ENCODE measurements at places on chromosomes 3 and 15.

DNA sequence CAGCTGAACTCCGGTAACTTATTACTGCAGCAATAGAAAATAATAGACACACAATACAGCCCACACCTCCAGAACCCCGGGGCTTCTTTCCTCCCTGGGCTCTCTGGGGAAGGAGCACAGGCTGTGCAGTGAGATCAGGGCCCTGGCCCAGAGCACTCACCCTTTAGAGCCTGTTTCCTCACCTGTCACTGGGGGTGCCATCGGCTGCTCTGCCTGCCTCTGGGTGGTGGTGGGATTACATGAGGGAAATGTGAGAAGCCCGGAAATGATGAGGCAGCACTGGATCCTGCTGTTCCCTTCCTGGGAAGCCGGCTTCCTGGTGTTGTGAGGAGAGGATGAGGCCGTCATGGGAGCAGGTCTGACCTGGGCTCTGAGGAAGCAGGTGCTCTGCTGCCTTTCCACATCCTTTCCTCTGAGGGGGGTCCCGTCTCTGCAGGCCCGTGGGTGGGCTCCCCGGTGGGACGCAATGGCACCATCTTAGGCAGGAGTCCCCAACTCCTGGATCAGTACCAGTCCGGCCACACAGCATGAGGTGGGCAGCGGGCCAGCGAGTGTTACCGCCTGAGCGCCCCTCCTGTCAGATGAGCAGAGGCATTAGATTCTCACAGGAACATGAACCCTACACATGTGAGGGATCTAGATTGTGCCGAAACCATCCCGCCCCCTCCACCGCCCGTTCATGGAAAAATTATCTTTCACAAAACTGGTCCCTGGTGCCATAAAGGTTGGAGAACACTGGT, 220.9 kb upstream of the CTDSPL start:
- DNase-seq = no peak

- peak; percentile 65 for DNase-seq
These were observed 89.0 kb downstream of the IQSEC1 start for GRCh38 chr3:12984023-12984823.

DNA sequence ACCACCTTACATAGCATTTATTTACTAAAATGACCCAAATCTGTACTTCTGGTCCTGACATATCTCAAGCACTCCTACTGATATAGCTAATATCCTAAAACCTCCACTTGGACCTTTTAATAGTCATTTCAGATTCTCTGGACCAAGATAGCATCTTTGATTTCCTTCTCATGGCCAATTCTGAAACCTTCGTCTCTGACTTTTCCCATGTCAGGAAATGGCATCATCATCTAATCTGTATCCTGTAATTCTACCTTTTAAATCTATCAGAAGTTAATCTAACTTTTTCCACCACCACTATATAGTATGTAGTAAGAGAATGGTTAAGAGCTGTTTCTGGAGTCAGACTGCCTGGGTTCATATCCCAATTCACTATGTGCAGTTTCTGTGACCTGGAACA, 16.2 kb downstream of the STX19 start:
- no peak for DNase-seq

DNA sequence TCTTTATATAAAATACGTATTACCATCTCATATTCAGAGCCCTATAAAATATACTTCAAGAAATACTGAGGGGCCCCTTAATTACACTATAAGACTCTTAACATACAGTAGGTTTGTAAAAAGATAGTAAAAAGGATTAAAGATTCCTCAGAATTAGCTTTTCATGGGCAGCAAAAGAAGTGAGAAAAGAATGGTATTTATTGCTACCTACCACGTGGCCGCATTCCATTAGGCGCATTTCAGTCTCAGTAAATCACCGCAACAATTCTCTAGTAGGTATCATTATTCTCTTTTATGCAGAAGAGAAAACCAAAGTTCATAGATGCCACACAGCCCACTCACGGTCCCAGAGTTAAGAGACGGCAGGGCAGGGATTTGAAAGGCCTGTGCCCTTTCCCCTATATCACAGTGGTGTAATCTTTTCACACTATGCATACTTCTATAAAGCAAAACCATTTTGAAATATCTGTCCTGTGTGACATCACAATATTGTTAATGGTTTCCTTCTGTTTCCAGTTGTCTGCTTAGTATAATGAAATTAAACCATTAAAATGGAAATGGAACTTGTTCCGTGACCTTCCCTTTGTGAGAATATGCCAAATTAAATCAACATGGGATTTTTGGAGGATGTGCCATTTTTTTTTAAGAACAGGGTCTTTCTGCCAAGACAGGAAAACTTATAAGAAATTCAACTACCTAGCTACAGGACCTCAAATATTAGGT, 1072.2 kb downstream of the FHIT start:
- no peak for DNase-seq

- no peak for DNase-seq
These were observed 186.7 kb downstream of the NFKBIZ start for GRCh38 chr3:102036017-102036416.

- no peak for DNase-seq
These were observed 132.2 kb upstream of the SLC24A5 start for GRCh38 chr15:47988564-47988963.

GRCh38 chr15:96790004-96790403, 459.5 kb downstream of the NR2F2 start:
- peak; percentile 62 for DNase-seq

DNA sequence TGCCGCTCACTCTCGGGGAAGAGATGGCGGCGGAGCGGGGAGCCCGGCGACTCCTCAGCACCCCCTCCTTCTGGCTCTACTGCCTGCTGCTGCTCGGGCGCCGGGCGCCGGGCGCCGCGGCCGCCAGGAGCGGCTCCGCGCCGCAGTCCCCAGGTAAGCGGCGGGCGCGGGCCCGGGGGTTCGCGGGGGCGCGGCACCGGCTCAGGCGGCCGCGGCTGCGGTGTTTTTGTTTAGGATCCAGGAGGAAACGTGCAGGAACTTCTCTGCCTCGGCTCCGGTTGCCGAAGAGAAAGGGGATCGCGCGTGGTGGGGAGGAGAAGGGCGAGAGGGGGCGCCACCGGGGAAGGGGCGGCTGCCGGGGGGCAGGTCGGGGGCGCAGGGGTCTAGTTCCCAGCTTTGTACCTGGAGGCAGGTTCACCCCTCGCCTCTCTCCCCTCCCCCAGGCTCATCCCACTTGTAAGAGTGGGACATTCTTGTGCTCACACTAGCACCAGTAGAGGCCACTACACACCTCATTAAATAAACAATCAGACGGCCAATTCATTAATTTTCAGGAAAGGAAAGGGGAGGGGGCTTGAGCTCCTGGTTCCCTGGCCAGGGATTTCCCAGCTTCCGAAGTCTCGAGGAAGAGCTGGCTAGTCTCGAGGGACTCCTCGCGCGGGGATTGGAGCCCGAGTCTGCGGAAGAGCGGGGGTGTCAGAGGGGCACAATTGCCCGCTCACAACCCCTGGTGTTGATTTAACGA, 562 bp downstream of the NEO1 start:
- DNase-seq = peak; percentile 72

GRCh38 chr3:189629803-189630455, 1.3 kb upstream of the TP63 start:
- no peak for DNase-seq

- no peak for DNase-seq
These were observed 65.2 kb downstream of the TBL1XR1 start for GRCh38 chr3:177131927-177132636.

DNA sequence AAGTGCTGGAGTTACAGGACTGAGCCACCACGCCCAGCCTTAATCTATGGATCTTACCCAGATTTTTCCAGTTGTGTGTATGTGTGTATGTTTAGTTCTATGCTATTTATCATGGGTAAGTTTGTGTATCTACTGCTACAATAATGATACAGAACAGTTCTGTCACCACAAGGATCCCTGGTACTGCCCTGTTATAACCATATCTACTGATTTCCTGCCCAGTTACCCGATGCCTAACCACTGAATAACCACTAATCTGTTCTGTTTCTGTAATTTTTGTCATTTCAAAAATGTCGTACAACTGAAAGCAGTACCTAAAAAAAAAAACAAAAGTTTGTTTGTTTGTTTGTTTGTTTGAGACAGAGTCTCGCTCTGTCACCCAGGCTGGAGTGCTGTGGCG, 123.7 kb upstream of the RAP2B start:
- DNase-seq = no peak

DNA sequence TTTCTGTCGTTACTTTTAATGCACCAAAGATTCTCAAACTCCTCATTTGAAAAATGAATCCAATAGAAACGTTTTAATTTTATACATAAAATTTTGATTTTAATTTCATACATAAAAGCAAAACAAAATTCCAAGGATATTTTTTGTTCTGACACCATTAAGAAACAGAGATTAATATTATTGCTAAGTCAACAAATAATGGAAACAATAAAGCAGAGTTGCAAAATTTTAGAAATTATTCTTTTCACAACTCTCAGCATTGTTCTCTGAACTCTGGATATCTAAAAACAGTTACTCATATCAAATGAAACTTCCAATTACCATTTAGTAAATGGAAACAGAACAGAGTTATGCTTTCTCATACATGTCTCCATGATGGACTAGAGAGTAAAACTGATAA, 260.2 kb downstream of the EPHA6 start:
- DNase-seq = no peak

DNA sequence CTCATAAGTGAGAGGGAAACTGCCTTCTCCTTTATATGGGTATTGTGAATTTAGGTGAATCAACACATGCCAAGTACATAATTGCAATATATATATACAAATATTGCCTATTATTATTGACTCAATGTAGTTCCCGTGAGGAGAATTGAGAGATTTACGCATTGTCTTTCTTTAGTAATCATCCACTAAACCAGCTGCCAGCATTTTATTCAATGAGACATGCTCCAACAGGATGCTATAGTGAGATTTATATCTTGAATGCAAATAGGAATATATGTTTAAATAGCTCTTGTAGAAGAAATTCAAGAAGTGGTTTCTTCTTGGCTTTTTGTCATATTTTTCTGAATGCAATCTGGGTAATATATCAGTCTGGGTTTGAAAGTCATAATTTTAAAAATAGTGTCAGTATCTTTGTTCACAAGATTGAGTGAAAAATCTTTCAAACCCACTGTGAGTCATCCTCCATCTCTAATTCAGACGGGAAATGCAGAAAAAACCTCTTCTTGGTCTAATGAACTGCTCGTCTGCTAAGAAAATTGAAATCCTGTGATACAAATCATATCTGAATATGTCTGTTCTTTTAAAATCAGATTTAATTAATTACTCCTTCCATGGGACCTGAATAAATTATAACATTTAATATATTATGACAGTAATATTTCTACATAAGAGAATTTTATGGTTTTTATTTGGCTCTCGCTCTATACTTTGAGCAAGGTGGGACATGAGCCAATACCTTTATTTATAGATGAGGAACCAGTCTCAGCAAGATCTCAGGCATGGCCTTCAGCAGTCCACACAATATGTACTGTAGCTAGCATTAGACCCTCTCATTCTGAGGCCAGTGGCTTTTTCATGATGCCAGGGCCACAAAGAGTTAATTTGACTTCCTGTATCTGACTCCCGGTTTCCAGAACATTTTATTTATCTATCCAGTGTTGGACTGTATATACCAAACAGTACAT, 516.0 kb downstream of the GABRG3 start:
- no peak for DNase-seq

DNA sequence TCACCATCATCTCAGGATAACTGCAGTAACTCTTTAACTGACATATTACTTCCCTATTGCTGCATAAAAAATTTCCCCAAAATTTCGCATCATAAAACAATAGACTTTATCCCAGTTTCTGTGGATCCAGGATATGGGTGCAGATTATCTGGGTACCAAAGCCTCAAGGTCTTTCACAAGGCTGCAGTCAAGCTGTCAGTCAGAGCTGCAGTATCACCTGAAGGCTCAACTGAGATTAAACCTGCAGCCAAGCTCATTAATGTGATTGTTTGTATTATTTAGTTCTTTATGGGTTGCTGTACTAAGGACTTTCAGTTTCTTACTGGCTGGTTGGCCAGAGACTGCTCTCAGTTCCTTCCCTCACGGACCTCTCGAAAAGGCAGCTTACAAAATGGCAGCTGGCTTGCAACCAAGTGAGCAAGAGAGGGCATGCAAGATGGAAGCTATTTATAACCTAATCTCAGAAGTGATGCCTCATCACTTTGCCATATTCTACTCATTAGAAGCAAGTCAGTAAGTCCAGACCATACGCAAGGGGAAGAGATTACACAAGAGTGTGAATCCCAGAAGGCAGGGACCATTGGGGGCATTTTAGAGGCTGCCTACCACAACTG, 54.9 kb downstream of the DCUN1D1 start:
- DNase-seq = no peak

DNA sequence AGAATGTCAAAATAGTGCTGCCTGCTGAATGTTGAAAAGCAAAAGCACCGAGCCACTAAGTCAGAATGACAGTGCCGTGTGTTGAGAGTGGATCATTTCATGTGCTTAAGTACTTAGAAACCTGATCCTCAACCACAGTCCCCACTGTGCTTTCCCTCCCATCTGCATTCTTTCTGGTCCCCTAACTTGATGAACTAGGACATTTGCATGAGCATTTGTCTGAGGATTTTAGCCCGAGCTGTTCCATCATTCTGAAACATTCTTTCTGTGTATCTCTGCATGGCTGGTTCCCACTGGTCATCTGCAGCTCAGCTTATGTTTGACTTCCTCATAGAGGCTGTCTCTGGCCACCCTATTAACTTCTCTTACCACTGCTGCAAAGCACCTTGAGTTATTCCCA, 42.0 kb downstream of the SST start:
- DNase-seq = peak; percentile 9

- no peak for DNase-seq
These were observed 49.7 kb upstream of the TPRG1 start for GRCh38 chr3:189122110-189122509.

GRCh38 chr15:66786708-66787488, 84.9 kb downstream of the SMAD6 start:
- no peak for DNase-seq

DNA sequence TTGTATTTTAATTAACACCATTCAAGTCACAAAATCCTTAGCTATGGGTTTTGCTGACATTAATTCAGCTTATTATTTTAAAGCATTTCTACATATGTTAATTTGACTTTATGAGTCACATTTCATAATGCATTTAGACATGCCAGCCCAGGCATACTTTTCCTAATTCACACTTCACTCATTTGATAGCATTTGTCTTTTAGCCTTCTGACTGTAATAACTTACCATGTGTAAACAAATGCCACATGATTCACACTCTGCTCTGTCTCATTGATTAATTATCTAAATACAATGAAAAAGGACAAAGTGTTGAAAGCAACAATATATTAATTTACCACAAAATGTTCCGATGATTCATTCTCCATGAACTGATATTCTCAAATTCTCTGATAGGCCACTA, 927.8 kb upstream of the EPHA6 start:
- DNase-seq = no peak

DNA sequence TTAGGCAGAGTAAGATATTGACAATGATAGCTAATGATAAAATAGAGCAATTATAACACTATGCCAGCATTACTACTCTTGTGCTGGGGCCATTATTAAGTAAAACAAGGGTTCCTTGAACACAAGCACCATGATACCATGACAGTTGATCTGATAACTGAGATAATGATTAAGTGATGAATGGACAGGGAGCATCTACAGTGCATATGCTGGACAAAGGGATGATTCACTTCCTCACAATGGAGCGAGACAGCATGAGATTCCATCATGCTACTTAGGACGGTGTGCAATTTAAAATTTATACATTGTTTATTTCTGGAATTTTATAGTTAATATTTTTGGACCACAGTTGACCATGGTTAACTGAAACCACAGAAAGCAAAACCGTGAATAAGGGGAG, 156.6 kb downstream of the FHIT start:
- DNase-seq = peak; percentile 75

All from kidney tubule cell (primary cell).